ENCODE measurements at places on chromosomes 6 and 20.

DNA sequence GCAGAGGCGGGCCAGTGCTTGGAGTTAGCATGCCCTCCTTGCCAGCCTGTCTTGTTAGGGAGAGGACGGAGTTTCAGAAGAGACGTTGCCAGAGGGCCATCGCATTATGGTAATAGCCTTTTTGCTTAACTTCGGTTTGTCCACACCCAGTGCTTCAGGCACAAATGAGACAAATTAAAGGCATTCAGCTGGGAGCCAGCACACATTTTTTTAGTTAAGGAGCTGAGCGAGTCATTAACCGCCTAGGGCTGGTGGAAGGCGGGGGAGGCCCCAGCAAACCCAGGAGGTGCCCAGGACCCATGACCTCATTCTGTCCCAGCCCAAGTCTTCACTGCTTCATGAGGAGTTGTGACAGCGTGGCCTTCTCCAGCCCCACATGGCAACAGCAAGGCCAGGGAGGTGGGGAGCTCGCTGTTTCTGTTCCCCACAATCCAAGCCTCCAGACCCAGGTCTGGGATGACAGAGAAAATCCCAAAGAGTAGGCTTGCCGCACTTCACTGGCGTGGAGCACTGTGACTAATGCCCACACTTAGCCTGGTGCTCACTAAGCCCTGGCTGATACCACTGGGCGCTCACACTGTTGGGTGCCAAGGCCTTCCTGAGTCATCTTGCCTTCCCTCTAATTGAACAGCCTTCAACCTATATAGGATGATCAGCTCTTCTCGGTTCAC, 237.1 kb downstream of the ANKRD60 start:
- DNase-seq = no peak

DNA sequence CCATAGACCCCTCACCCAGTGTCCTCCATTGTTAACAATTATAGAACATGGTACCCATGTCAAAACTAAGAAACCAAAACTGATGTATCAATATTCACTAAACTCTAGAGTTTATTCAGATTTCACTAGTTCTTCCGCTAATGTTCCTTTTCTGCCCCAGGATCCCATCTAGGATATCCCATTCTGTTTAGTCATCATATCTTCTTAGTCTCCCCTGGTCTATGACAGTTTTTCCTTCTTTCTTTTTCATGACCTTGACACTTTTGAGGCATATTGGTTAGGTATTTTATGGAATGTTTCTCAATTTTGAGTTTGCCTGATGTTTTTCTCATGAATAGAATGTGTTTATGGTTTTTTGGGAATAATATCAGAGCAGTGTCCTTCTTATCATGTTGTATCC, 146.7 kb downstream of the SCML4 start:
- no peak for DNase-seq

DNA sequence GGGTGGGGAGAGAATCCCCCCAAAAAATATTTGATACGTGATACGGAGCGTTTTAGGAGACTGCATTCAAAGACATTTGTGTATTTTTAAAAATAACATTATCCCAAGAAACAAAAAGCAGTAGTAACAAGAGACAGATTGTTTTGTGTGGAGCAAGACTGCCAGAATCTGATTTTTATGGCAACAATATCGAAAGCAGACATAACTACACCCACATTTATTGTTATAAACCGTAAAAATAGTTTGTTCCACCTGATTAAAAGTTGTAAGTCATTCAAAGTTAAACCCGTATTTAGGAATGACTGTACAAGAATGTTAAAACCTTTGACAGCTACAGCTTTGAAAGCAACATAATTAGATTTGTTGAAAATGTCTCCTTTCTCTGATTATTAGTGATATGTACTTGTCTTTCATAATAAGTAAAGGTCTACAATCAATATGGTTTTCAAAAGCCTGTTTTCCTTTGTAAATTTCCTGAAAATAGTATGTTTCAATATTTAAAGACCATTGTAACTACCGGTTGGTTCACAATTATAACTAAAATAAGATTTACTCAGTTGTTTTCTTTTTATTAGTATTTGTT, 2.7 kb downstream of the EYA4 start:
- no peak for DNase-seq

DNA sequence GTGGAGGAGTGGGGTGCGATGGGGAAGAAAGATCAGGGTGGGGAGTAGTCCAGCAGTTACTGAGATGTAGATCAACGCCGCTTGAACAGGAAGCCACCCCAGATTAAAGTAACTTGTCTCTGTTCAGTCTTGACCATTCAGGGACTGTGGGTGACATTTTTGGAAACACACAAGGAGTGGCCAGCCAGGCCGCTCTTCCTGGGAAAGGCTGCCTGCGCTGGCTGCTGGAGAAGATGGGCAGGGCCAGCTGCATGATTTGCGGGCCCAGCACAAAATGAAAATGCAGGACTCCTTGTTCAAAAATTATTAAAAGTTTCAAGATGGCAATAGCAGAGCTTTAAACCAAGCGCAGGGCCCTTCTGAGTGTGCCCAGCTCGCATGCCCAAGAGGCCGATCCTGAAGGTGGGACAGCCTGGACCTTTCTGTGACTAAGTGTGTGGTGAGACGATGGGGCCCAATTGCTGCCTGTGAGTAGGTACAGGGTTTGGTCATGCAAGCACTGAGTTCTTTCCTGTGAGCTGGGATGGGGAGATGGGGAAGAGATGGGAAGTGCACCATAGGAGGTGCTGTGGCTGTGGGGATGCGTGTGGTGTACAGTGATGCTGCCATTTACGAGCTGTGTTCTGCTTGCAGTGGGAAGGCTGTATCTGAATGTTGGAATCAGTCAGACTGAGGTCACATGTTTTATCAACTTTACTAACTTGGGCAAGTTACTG, 51.3 kb downstream of the DAAM2 start:
- no peak for DNase-seq

- DNase-seq = no peak
These were observed 116.9 kb upstream of the FLRT3 start for GRCh38 chr20:14454296-14454695.

GRCh38 chr6:47335466-47335865, 25.8 kb upstream of the TNFRSF21 start:
- DNase-seq = peak; percentile 10

DNA sequence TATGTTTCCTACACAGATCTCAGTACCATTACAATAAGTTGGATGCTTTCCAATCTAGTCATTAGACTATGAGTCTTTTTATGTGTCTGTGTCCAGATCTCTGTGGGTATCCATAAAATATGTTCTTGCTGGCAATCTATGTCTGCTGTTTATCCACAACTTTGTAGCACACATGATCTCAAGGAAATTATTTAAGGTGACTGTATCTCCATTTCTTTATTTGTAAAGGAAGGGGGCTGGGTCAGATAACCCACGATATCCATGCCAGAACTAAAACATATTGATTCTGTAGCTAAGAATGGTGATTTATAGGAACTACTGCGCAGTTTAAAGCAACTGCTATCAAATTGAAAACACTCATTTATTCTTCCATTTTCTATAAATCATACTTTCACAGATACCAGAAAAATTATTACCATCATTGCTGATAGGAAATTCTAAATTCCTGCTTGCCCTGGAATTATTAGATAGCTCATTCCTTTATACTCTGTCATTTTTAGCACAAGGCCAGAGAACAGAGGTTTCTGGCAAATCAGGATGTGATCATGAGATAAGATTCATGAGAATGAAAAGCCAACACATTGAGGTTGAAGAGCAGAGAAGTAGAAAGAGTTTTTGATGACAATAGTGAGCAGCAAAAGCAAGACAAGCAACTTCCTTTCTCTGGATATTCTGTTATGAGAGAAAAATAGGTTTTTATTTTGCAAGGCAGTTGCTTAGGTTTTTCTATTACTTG, 851.4 kb upstream of the CITED2 start:
- DNase-seq = no peak

DNA sequence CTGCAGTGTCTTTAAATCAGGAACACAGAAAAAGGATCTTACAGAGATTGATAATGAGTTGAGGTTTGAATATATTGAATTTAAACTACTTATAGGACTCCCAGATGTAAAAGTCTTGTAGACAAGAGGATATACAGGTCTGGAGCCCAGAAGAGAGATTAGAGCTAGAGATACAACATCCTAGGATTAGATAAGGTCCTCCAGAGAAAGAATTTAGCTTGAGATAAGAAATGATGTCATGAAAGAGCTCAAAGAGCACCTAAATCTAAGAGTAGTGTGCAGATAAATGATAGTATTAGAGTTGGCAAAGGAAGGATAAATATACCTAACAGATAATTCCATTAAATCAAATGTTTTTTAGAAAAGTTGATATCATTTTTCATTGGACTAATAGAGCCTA, 23.9 kb downstream of the EPM2A start:
- no peak for DNase-seq

DNA sequence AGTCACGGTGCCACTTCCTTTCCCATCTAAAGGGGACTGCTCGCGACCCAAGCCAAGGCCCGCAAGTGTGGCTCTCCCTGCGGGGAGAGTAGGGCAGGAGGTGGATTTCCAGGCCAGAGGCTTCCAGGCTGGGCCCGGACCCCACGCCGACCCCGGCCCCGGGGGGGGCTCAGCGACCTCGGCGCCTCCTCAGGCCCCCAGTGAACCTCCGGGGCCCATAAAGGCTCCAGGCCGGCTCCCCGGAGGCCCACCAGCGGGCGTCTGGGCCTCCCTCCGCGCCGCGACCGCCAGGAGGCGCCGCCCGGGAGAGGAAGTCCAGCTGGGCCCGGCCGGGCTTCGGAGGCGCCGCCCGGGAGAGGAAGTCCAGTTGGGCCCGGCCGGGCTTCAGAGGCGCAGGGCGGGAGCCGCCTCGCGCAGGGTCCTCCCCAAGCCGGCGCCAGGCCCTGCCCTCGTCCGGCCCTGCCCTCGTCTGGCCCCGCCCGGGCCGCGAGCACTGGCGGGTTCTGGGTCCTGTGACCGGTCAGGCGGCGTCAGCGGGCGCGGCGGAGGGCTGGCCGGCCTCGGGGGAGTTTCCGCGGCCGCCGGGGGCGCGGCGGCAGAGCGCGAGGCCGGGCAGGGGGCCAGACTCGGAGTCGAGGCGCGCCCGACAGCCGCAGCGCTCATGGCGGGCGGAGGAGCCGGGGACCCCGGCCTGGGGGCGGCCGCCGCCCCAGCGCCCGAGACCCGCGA, at the start of gene RAB32:
Gene RAB32 (plus strand): TSS at position 623 of the 729 bp plus-strand sequence. CDS start 39 bp downstream, at position 662.
- peak; percentile 87 for DNase-seq

DNA sequence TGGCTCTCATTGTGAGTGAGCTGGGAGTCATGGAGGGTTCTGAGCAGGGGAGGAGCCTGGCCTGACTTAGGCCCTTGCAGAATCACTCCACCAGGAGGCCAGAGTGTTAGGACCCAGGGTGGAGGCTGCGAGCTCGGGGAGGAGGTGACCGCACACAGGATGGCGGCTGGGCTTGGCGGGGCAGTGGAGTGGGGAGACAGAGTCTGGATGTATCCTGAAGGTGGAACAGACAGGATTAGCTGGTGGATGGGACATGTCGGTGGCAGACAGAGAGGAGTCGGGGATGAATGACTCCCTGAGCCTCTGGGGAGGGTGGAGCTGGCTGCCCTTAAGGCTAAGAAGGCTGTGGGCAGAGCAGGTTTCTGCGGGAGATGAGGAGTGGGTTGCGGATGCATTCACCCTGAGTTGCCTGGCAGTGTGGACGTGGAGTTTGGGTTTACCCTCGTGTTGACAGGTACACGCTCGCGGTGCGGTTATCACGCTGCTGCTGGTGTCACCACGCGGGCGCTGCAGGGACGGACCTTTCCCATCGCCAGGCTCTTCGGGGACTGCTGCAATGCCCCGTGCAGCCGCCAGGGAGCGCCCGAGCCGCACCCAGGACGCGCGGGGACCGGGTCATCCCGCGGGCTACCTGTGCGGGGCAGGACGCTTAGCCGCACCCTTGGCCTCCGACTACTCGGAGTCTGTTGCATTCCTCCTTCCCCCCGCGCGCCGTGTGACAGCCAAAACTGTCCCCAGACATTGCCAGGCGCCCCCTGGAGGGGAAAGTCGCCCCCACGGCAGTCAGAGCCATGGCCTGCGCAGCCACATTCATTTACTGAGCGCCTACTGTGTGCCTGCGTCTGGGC, 43.0 kb upstream of the PTGIS start:
- DNase-seq = peak; percentile 54

- no peak for DNase-seq
These were observed 32.1 kb upstream of the TGM2 start for GRCh38 chr20:38197217-38197616.

- DNase-seq = no peak
These were observed 525 bp downstream of the MACROD2 start for GRCh38 chr20:13995841-13996240.

DNA sequence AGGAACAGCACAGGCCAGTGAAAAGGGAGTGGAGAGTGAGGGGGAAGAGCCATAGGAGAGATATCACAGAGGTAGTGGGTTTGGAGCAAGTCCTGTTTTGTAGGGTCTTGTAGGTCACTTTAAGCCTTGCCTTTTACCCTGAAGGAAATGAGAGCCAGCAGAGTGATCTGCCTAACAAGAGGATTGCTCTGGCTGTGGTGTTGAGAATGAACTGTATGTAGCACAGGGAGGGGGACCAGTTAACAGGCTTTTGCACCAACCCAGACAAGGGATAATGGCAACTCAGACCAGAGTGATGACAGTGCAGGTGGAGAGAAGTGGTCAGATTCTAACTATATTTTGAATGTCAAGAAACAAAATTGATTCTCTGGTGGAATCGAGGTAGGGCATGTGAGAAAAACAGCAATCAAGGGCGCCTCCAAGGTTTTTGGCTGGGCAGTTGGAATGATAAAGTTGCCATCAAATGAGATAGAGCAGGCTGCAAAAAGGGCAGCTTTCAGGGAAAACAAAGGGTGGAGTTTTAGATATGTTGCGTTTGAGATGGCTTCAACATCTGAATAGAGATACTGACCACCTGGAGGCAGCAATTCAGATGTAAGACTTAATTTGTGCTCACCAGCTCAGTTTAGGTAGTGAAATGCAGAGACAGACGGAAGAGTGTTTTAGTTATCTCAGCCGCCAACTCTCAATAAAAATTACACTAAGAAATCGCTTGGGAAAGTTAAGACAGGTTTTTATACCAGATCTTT, 134.4 kb upstream of the BTBD3 start:
- DNase-seq = no peak

DNA sequence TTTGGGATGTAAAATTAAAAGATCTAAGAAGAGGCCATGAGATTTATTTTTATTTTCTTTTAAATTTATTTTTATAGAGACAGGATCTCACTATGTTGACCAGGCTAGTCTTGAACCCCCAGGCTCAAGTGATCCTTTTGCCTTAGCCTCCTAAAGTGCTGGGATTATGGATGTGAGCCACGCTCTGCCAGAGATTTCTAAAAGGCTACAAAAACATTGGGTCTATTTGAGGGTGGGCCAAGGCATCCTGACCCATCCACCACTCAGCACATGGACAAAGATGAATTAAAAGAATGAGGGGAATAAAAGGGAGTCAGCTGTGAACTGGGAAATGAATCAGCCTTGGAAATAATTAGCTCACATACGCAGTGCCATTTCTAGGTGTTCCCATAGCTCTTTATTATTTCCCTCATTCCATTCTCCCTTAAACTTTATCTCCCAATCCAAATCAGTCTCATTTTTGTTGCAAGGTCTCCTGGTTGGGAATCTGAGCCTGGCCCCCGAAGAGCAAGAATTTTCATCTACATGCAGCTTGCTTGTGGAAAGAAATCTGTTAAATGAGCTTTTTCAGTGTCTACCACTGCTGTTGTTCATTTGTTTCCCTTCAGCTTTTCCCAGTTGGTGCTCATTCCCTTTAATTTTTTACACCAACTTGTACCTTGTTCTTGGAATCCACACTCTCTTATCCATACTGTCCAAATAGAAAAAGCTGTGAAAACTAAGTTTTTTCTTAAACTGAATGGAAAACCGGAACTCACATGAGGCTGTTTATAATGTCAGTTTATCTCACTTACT, 66.9 kb downstream of the MKKS start:
- no peak for DNase-seq

- DNase-seq = no peak
These were observed 2.4 kb upstream of the AHCY start for GRCh38 chr20:34305333-34306230.

Data from tibial nerve (tissue), 4 donors.